Inflammatory macrophage treated with lipopolysaccharide for 4 hours (primary cell): ENCODE measurements at places on chromosomes 1 and 21.
A peak's percentile ranks its signal among the peaks of the same experiment; 100 is the strongest.

- no peak for DNase-seq
Measured at GRCh38 chr1:6260433-6260934, 414 bp downstream of the GPR153 start.

DNA sequence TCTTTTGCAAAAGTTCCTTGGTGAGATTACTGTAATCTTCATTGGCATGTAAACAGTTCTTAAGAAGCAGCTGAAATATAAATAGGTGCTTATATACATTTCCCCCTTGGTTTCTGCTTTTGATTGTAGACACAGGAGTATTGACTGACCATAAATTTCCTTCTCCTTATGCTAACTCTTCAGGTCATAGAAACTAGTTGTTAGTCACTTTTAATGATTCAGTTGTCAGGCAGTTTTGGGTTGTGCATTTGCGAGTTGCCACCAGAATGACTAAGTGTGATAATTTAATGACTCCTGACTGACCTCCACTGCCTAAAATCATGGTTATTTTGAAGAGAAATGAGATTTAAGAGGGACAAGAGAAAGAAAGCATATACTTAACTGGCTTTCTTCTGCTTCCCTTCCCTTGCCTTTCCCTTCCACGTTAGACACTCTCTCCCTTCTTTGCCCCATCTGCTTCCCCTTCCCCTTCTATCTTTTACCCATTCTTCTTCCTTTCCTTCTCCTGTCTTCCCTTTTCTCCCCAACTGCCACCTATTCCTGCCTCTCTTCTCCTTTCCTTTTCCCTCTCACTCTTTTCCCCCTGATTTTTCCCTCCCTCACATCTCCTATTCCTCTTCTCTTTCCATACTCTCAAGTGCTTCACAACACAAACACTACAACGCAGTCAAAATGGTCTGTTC, 12.3 kb downstream of the ZMPSTE24 start:
- DNase-seq, result no peak

DNA sequence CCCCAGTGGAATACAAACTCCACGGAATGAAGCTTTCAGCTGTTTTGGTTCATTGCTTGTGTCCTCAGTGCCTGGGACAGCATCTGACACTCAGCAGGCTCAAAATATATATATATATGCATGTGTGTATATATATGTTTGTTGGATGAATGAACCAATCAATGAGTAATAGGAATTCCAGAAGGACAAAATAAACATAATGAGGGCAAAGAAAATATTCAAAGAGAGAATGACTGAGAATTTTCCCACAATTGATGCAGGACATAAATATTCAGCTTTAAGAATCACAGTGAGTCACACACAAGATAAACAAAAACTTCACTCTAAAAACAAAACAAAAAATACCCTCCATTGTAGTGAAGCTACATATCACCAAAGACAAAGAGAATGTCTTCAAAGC, 64.0 kb downstream of the CHD5 start:
- DNase-seq, result no peak

DNA sequence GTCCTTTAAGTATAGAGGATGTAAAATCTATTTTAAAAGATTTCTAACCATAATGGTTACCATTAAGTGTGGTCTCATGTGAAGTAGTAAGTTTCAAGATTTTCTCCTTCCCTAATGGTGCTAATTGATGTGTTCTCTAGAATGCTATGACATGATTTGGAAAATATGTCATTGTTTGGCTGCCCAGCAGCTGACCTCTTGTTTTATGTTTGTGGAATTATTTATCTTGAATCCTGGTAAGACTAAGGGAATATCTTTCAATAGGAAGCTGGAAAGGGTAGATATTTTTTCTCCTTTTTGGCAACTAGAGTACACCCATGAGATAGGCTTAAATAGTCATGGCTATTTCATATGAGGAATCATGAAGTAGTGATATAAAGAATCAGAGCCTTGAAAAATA, 139.8 kb upstream of the CHODL start:
- no peak for DNase-seq

DNA sequence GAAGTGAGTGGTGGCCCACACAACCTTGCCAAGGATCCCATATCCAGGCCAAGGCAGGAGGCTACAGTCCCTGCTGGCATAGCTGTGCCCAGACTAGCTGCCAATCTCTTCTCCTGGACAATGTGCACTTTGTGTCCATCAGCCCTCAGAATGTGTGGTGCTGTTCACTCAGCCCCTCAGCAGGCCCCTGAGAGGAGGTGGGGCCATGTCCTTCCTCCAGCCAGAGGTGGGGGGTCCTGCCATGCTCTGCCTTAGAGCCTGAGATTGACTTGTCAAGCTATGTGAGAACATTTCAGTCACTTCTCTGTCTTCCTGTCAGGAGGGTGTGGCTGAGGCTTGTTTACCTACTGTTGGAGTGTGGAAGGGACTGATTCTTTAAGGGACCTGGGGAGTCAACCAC, 1.4 kb downstream of the NCF2 start:
- peak; percentile 58 for DNase-seq

GRCh38 chr1:185541871-185542301, 192.3 kb upstream of the HMCN1 start:
- no peak for DNase-seq

DNA sequence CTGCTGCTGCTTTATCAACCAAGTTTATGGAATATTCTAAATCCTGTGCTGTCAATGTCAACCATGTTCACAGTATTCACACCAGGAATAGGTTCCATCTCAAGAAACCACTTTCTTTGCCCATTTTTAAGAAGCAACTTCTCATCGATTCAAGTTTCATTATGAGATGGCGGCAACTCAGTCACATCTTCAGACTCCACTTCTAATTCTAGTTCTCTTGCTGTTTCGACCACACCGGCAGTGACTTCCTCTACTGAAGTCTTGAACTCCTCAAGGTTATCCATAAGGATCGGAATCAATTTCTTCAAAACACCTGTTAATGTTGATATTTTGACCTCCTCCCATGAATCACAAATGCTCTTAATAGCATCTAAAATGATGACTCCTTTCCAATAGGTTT, 39.7 kb upstream of the IFNLR1 start:
- no peak for DNase-seq

GRCh38 chr1:91754348-91754747, 131.6 kb downstream of the TGFBR3 start:
- DNase-seq, result no peak
